Calu3 (cell line): ENCODE measurements at places on chromosomes 1 and 21.

- no peaks in the 10 kb centered on the region for H3K4me1 ChIP-seq
- DNase-seq = peak; percentile 42
- peaks cover 43% of the 10 kb centered on the region for H3K27me3 ChIP-seq
- H3K36me3 ChIP-seq = no peaks in the 10 kb centered on the region
Measured at GRCh38 chr1:152451254-152451653, 37.2 kb upstream of the CRNN start.

GRCh38 chr21:34157521-34157920, 84.1 kb downstream of the MRPS6 start:
- no peaks in the 10 kb centered on the region for H3K4me1 ChIP-seq
- no peak overlapping the region for H3K4me3 ChIP-seq
- H3K27ac ChIP-seq = no peak overlapping the region
- H3K36me3 ChIP-seq = no peaks in the 10 kb centered on the region

DNA sequence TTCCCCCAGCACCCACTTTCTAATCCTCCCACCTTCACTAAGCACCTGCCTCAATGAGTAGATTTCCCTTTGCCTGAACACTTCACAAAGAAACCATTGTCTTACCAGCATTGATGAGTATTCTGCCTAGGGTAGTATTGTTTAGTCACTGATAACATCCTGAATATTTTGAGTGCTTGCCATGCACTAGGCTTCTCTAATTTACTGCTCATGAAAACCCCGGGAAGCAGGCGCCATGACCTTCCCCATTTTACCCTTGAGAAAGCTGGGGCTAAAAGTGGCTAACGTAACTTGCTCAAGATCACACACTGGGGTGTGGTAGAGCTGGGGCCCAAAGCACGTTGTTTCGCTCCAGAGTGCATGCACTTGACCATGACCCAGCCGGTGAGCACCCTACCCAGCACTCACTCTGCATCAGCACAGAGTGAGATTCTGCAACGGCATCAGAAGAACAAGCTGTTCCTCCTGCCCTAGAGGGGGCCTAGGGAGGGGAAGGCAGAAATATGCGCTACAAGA, 10.6 kb upstream of the F3 start:
- no peaks in the 10 kb centered on the region for H3K27me3 ChIP-seq
- peak overlapping the region; percentile 35 for H3K4me3 ChIP-seq
- H3K27ac ChIP-seq = peak overlapping the region; percentile 73
- no peak for DNase-seq
- H3K36me3 ChIP-seq = peaks cover 5% of the 10 kb centered on the region

- H3K36me3 ChIP-seq = no peaks in the 10 kb centered on the region
- H3K4me3 ChIP-seq = no peak overlapping the region
- H3K4me1 ChIP-seq = no peaks in the 10 kb centered on the region
- no peak for DNase-seq
Measured at GRCh38 chr1:22531251-22531650, 32.0 kb upstream of the EPHA8 start.
